Femur (tissue), 1 donor: ENCODE measurements at places on chromosomes 4 and X.

GRCh38 chrX:45712067-45712466 lies 511.4 kb upstream of the DIPK2B start:
- DNase-seq: no peak

GRCh38 chr4:157994863-157995262 lies 178.0 kb downstream of the GASK1B start:
- DNase-seq: no peak

DNA sequence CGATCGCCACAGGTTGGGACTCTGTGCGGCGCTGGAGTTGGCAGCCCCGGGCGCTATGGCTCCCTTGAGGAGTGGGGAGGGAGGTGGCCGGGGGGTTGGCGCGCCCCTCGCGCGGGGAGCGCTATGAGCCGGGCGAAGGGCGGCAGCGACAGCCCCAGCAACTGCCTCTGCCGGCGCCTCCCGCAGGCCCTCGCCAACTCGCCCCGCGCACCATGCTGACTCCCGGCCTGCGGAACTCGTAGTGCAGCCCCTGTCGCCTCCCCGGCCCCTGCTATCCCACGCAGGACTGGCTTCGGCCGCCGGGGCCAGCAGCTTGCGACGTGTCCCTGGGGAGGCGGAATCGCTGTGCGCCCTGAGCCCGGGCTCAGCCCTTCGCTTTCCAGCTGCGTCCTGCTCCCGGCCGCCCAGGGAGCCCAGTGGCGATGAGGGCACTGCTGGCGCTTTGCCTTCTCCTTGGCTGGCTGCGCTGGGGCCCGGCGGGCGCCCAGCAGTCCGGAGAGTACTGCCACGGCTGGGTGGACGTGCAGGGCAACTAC lies 415 bp downstream of the SHISA3 start:
- DNase-seq: peak; percentile 38

- no peak for DNase-seq
Observed at GRCh38 chr4:108426493-108426892, 193.9 kb upstream of the RPL34 start.

- DNase-seq: peak; percentile 41
Observed at GRCh38 chrX:136176399-136176825, 29.1 kb downstream of the FHL1 start.

DNA sequence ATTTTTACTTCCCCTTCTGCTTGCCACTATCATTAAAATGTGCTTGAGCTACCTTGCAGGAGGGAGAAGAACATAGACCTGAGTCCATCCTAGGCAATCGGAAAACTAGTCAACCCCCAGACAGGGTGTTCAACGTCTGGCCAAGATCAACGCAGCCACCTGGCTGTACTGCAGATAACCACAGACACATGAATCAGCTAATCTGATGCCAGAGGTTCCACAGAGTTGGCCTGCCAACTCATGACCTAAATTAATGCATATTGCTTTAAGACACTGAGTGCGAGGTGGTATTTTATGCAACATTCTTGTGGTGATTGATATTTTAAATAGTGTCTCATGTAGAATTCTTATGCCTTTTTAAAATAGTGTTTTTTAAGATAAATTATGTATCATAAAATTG lies 1283.8 kb upstream of the PABPC4L start:
- no peak for DNase-seq

DNA sequence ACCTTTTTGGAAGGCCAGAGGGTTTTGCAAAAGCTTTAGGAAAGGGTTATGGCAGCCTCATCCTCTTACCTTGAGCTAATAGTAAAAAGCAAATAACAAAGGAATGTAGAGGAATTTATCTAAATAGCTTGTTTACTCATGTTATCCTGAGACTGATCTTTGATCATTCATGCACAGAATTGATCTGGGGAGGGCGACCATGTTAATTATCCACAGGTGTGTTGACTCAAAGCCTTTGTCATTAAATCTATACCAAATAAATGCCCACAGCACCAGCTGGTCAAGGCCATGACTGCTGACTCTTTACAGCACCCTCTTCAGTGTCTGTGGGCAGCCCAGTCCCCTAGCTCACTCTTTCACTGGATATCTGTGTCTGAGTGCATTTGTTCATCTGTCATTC lies 22.8 kb upstream of the DCLK2 start:
- no peak for DNase-seq

DNA sequence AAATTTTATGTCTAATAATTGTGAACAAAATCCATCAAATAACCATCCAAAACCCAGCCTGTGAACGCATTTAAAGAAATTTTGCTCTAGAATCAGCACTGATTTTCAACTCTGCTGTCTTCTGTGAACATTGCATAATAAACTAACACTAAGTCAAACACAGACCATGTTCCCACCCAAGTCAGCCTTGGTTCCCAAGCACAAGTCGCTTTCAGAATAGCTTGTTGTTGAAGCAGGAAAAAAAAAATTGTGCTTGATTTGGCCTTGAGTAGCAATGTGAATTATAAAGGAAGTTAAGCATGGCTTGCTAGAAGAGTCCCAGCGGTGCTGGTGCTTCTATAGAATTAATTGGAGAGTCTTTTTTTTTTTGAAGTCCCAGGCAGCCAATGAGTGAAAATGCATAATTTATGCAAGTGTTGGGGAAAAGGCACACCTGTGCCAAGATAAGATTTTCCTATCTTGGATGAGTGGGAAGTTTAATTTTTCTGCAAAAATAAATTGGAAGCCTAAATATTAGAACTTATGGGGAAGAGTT lies 42.1 kb downstream of the HHIP start:
- DNase-seq: no peak

- no peak for DNase-seq
Observed at GRCh38 chrX:39384996-39385395, 583.7 kb downstream of the MID1IP1 start.

- no peak for DNase-seq
Observed at GRCh38 chrX:119809185-119809666, 17.8 kb upstream of the RPL39 start.

GRCh38 chr4:140346136-140346535 lies 27.3 kb upstream of the SCOC start:
- no peak for DNase-seq

DNA sequence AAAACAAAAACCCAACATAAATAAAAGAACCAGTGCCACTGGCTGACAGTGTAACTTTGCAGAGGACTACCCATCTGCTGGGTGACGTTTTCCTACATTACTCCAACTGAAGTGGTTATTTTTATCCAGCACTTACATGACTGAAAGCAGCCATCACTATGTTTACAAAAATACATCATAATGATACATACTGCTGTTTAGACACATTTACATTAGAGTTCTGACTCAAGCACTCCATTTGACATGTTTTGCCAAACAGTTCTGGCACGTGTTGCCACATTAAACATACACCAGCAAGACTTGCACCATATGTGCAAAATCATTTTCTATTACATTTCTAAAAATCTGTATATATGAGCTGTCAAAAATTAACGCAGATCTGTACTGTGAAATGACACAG lies 39.6 kb downstream of the BEND4 start:
- no peak for DNase-seq

- DNase-seq: no peak
Observed at GRCh38 chr4:123421227-123421936, 24.8 kb downstream of the SPRY1 start.

DNA sequence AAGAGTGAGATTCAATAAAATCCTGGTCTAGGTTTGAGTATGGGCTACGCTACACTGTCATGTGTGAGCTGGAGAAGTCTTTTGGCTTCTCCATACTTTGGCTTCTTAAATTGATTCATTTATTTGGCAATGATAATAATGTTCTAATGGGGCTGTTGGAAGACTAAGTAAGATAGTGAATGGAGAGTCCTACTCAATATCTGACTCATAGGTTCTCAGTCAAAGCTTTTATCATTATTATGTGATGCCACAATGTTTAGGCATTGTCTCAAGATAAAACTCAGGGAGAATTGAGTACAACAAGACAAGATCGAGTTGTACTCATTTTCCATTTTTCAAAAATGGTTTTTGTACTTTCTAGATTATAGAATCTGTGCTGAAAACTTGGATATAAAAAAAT lies 92.5 kb upstream of the VEGFC start:
- DNase-seq: no peak

DNA sequence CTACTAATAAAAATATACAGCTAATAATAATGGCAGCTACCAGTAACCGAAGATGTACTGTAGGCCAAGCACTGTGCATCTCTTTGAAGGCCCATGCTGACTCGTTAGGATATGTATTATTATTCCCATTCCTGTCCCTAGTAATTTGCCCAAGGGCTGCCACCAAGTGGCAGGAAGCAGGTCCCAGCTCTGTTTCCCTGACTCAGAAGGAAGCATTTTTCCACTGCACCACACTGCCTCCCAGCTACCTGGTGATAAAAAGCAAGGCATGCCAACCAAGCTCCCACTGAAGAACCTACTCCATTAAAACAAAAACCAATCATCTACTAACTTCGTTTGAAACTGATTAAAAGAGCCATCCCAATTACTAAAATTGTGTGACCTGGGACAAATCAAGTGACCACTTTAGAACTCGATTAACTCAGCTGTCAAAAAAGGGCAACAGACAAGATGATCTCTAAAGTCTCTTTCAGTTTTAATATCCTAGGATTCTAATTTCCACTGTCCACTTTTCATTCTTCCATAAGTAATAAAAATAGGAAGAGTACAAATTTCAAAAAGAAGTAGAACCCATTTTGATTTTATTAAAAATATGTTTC lies 24.3 kb upstream of the PGM2 start:
- DNase-seq: peak; percentile 50

GRCh38 chrX:151458824-151459223 lies 61.8 kb downstream of the VMA21 start:
- DNase-seq: no peak

GRCh38 chr4:31106419-31106818 lies 386.2 kb downstream of the PCDH7 start:
- DNase-seq: no peak

DNA sequence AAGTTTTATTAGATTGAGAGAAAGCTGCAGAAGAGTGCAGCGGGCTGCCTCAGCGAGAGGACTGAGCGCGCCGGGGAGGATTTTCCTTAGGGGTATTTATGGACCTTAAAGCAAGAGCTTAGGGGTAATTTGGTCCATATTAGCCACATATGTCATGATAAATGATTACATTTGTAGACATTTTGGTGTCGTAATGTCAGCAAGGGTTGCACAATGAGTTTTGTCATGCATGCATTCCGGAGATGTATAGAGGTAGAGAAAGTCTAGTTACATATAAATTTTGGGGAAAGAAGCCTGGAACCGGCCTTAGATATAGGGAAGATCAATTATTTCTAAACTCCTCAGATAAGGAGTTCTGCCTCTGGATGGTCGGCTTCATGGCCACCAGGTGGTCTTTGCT lies 10.0 kb downstream of the MGST2 start:
- DNase-seq: no peak

DNA sequence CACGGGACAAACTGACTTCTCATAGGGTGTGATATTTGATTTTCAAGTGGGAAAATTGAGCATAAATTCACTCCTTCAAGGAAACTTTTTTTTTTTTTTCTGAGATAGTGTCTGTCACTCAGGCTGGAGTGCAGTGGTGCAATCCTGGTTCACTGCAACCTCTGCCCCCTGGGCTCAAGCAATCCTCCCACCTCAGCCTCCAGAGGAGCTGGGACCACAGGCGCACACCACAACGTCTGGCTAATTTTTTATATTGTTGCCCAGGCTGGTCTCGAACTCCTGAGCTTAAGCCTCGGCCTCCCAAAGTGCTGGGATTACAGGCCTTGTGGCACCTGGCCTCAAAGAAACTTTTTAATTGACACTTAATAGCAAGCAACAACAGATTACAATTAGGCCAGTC lies 13.8 kb downstream of the CLDN34 start:
- DNase-seq: no peak

- DNase-seq: no peak
Observed at GRCh38 chr4:69025191-69025998, 70.9 kb upstream of the UGT2B7 start.
